T-helper 9 cell (primary cell): ENCODE measurements at places on chromosomes 7 and 10.

DNA sequence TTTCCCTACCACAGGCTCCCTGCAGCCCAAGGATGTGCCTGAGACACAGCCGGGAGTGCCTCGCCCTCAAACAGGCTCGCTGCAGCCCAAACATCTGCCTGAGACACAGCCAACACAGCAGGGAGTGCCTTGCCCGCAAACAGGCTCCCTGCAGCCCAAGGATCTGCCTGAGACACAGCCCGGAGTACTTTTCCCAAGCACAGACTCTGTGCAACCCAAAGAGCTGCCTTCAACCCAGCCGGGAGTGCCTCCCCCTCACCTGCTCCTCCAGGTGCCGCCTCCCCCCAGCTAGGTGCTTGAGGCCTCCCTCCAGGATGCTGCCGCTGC is 42.9 kb downstream of the ANTXRL start:
- DNase-seq = no peak

DNA sequence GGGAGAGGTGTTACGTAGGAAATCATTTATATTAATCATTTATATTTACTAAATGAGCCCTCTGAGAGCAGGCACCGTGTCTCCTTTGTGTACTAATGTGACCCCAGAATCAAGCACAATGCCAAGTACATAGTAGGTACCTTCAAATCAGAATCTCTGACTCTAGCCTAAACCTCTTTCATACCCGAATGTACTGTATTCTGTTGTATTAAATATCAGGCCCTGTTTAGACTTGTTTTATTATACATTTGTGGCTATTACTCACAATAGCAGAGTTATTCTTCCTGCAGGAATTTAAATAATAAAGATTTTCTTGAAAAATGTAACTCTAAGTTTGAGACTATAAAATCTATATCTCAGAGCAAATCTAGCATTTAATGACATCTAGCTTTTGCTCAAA is 297.3 kb downstream of the EXOC4 start:
- no peak for DNase-seq

- DNase-seq = no peak
Measured at GRCh38 chr7:7897509-7897908, 71.1 kb upstream of the GLCCI1 start.

- no peak for DNase-seq
Measured at GRCh38 chr10:42780456-42780855, 2.1 kb upstream of the BMS1 start.

GRCh38 chr10:70277396-70278030 is 6.3 kb downstream of the NPFFR1 start:
- DNase-seq = no peak

DNA sequence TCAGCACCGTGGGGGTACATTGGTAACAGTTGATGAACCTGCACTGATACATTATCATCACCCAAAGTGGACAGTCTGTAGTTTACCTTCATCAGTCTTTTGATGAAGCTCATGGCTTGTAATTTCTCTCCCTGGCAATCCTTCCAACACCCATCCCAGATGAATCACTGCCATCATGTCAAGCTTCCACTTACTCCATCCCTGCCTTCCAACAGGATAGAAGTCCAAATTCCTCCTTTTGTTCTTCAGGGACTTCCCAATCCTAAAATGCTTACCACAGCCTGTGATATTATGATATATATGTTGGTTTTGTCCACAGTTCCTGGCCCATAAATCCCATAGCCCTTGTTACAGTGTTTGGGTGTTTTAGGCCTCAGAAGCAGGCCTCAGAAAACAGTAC is 16.1 kb downstream of the SNX10 start:
- no peak for DNase-seq

- DNase-seq = no peak
Measured at GRCh38 chr7:30200591-30200990, 65.8 kb downstream of the MTURN start.

DNA sequence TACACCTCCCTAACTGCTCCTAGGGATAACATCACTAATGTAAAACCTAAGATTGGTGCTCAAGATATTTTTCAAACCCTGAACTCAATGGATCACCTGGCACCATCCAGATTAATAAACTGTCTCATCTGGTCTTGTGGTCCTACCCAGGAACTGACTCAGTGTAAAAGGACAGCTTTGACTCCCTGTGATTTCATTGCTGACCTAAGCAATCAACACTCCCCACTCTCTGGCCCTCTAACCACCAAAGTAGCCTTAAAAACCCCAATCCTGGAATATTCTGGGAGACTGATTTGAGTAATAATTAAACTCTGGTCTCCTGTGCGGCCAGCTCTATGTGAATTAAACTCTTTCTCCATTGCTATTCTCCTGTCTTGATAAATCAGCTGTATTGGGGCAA is 6.2 kb upstream of the USP54 start:
- DNase-seq = no peak

DNA sequence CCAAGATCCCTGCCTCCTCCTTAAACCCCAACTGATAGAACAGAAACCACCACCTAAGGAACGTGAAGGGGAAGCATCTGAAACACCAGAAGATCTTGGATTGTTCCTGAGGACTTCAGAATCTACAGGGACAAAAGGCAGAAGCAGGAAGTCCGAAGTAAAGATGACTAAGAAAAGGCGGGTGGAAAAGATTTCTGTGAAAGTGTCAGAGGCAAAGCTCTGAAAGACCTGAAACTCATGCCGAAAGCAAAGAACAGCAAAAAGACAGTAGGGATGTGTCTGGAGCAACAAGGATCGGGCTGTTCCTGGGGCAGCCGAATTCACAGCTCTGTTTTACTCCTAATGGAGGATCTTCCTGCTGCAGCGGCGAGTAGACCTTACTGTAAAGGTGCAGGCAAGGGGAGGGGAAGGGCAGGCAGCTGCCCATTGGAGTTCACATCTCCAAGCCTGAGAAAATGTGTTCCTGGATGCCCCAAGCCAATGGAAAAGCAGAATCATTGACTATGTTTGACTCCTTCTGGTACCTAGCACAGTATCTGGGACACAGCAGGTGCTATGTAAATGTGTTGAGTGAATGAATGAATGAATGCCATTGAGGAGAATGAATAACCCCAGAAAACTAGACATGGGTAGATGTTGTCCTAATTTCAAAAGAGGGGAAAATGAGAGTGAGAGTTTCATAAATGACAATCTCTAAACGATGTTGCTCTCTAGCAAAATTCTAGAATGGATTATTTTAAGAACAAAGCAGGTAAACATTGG is 40.4 kb downstream of the PDIA4 start:
- no peak for DNase-seq

- DNase-seq = no peak
Measured at GRCh38 chr10:122245136-122245535, 26.0 kb upstream of the BTBD16 start.
